Tibial nerve (tissue), 4 donors: ENCODE measurements at places on chromosomes 3 and 15. TPM values are rescaled to one million over a fixed set of nuclear protein-coding genes. Genes with fewer than 3 reads are reported as not detected.

Gene NMB
- total RNA-seq: 49.6 TPM

Gene MRAS
- 160 TPM for total RNA-seq

DNA sequence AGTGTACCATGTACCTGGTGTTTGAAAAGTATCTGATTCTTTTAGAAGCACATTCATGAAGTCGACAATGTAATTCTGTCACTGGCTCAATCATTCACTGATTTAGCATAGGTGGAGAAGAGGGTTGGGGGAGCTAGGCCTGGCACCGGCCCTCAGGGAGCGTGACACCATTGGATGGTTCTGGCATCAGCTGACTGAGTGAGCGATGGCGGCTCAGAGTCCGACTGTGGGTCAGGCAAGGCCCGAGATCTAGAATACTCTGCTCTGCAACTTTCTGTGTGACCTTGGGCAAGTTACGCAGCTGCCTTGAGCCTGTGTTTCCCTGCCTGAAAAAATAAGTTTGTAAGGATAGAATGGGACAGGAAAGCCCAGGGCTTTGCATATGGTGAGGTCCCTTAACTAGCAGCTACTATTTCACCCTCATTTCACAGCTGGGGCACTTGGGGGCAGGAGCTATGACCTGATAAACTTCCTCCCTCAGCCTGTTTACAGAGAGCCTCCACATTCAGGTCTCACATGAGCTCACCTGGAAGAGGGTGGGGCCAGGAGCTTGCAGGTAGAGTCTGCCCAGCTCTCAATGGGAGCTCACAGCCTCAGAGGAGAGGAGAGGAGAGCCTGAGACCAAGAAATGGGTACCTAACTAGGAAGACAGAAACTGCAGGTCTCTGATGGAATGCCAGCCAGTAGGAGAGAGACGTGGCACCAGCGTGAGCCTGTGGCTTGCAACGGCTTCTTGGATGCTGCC is 153.7 kb upstream of the TLE3 start:
- no peak overlapping the region for H3K4me3 ChIP-seq
- H3K36me3 ChIP-seq: no peaks in the 10 kb centered on the region
- H3K27me3 ChIP-seq: no peaks in the 10 kb centered on the region
- H3K4me1 ChIP-seq: peaks cover 5% of the 10 kb centered on the region
- no peak for DNase-seq
- H3K27ac ChIP-seq: no peak overlapping the region

DNA sequence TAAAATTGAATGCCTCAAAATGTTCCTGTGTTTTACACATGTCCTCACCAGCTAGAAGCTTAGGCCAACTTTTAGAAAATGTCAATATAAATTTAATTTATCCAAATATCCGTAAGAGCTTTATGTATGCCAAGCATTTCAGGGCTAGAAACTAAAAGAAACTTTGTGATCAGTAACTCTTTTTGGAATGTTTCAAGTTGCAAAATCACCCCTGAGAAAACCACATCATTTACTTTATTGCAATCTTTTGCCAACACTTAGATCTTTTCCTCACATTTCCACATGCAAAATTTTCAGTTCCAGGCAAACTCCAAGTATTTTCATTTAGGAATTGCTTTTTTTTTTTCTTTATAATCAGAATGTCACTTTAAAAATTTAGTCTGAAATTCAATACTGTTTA is 20.1 kb upstream of the IGF1R start:
- no peak overlapping the region for H3K4me3 ChIP-seq
- no peaks in the 10 kb centered on the region for H3K4me1 ChIP-seq
- H3K27me3 ChIP-seq: peaks cover 16% of the 10 kb centered on the region
- H3K36me3 ChIP-seq: no peaks in the 10 kb centered on the region

DNA sequence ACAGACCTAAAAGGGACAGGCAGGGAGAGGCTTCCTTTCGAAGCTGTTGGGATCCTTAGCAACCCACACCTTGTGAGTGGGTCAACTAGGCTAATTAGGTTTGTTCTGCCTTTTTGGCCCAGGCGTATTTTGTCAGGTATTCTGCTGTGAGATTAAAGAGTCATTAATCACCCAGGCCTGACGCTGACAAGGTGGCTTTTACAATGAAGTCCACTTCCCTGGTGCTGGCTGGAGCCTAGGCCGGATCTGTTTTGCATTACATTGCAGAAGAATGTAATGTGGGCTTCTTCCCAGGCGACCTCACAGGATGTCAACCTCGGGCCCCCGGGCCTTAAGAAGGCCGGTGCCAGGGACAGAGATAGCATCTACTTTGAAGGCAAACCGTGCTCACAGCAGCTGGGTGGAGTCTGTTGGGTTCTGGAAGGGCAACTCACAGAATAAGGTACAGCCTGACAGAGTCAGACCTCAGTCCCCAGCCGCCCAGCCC is 76.9 kb downstream of the HES1 start:
- H3K4me3 ChIP-seq: no peak overlapping the region
- no peaks in the 10 kb centered on the region for H3K27me3 ChIP-seq
- no peak overlapping the region for H3K27ac ChIP-seq
- no peak for DNase-seq
- no peaks in the 10 kb centered on the region for H3K36me3 ChIP-seq

DNA sequence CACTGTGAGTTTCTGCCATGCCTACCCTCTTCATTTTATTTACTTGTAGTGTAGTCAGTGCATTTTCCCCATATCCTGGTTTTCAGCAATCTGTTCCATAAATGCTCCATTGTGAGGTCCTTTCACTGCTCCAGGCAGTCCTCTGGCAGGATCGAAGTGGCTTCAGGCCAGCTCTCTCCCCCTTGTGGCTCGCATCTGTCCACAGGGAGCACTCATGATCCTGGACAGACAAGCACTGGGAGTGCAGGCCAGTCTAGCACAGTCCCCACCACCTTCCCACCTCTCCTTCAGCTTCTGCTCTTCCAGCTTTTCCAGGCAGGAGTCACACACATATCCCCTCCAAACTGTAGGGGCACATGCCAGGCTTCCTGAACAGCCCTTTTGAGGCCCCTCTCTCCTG is 173.6 kb downstream of the PPM1L start:
- no peak for DNase-seq
- H3K4me1 ChIP-seq: peaks cover 11% of the 10 kb centered on the region
- no peaks in the 10 kb centered on the region for H3K36me3 ChIP-seq
- no peak overlapping the region for H3K4me3 ChIP-seq
- no peaks in the 10 kb centered on the region for H3K27me3 ChIP-seq

- H3K27me3 ChIP-seq: no peaks in the 10 kb centered on the region
- H3K4me1 ChIP-seq: no peaks in the 10 kb centered on the region
- H3K36me3 ChIP-seq: no peaks in the 10 kb centered on the region
- H3K4me3 ChIP-seq: no peak overlapping the region
- H3K27ac ChIP-seq: peak overlapping the region; percentile 25
These were observed 3.7 kb upstream of the SOX2 start for GRCh38 chr3:181707980-181708379.

GRCh38 chr3:81005992-81006391 is 755.5 kb downstream of the GBE1 start:
- no peak overlapping the region for H3K27ac ChIP-seq
- H3K4me1 ChIP-seq: no peaks in the 10 kb centered on the region
- DNase-seq: no peak

GRCh38 chr3:182737825-182738224 is 55.5 kb upstream of the ATP11B start:
- no peak overlapping the region for H3K27ac ChIP-seq
- H3K4me1 ChIP-seq: no peaks in the 10 kb centered on the region
- no peak for DNase-seq
- no peak overlapping the region for H3K4me3 ChIP-seq
- peaks cover 5% of the 10 kb centered on the region for H3K27me3 ChIP-seq

DNA sequence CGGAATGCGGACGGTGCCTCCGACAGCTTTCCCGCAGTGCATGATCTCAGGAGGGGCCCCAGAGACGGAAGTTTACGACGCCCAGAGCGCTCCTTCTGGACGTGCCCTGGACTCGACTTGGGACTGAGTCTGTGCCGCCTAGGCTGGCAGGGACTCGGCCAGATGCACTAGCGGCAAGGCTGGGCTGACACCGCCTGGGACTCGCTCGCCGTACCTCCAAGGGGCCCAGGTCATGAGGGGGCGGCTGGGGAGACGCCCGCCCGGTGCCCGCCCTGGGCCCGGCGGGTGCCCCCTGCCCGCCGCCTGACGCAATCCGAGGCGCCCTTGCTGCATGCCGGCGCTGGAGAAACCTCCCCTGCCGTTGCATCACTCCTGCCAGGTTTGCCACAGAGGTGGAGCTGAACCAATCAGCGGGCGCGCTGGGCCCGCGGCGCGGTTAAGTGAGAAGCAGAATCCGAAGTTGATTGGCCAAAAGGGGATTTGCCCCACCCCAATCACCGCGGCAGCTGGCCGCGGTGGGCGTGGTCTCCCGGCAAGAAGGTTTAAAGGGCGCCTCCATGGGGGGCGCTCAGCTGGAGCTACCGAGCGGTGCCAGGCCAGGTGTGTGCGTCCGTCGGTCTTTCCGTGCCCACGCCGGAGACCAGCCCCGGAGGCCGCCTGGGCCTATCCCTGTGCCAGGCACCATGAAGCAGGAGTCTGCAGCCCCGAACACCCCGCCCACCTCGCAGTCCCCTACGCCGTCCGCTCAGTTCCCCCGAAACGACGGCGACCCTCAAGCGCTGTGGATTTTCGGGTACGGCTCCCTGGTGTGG is at the start of gene CHAC1:
Gene CHAC1, plus strand, starts transcription at position 571 of the 812 bp plus-strand sequence. Its CDS starts 113 bp downstream, at position 684.
- no peaks in the 10 kb centered on the region for H3K27me3 ChIP-seq
- H3K4me3 ChIP-seq: peak within 1 kb of the TSS; percentile 32
- no peak within 1 kb of the TSS for H3K27ac ChIP-seq
- peaks cover 6% of the 10 kb centered on the region for H3K4me1 ChIP-seq
- no peaks in the 10 kb centered on the region for H3K36me3 ChIP-seq
- peak; percentile 83 for DNase-seq

GRCh38 chr3:3848923-3849275 is 49.7 kb downstream of the LRRN1 start:
- DNase-seq: no peak
- no peak overlapping the region for H3K27ac ChIP-seq
- no peaks in the 10 kb centered on the region for H3K36me3 ChIP-seq
- no peaks in the 10 kb centered on the region for H3K4me1 ChIP-seq
- H3K27me3 ChIP-seq: no peaks in the 10 kb centered on the region

GRCh38 chr3:23209747-23210487 is 6.8 kb downstream of the UBE2E2 start:
- no peaks in the 10 kb centered on the region for H3K27me3 ChIP-seq
- no peak for DNase-seq
- H3K4me1 ChIP-seq: no peaks in the 10 kb centered on the region
- H3K36me3 ChIP-seq: no peaks in the 10 kb centered on the region
- H3K4me3 ChIP-seq: no peak overlapping the region

DNA sequence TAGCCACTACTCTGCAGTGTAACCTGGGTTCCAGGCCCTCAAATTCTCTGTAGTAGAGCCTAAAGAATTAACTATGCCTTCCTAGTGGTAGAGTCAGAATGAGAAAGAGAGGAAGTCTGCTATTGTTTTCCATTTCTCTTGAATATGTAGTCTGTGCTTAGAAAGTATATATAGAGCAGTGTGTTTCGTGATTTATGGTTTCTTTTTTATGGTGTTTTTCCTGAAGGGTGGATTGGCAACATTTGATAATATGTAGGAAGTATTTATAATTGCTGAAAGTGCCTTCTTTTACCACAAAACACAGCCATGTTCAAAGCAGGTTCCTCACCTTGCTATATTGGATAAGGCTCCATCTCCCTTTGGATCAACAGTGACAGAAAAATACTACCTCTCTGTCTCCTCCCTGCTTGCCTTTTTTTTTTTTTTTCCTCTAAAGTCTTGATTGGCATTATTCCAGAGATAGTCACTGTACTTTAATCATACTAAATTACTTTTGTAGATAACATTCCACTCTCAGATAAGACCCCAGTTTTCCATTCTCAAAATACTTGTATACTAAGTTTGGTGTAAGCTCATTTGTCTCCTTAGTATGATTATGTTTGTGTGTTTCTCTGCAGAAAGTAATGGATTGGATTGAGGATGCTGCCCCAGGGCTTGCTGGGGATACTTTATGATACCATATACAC is 47.8 kb downstream of the IQGAP1 start:
- no peaks in the 10 kb centered on the region for H3K4me1 ChIP-seq
- H3K36me3 ChIP-seq: no peaks in the 10 kb centered on the region
- no peaks in the 10 kb centered on the region for H3K27me3 ChIP-seq

Gene GRAMD1C
- 0.63 TPM for total RNA-seq

Gene MFN1
- total RNA-seq: 41.7 TPM

Gene SEMA3G
- 27.8 TPM for total RNA-seq

DNA sequence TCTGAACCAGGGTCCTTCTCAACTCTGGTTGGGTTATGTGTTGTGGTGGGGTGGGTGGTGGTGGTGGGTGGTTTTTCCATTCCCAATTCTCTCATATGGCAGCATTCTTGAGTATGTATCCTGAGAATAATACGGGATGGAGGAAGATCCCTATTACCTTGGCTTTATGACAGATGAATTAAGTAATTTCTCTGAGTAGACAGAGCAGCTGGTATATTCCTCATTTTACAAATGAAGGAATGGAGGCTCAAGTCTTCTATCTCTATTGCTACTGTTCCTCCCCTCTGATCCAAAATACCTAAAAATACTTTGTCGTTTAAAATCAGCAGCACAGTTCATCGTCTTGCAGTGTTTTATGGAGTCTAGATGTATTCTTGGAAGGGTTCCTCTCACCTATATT is 10.4 kb downstream of the GYG1 start:
- H3K27ac ChIP-seq: no peak overlapping the region
- H3K4me1 ChIP-seq: no peaks in the 10 kb centered on the region
- no peak overlapping the region for H3K4me3 ChIP-seq
- peaks cover 45% of the 10 kb centered on the region for H3K36me3 ChIP-seq
- no peaks in the 10 kb centered on the region for H3K27me3 ChIP-seq

Gene TMC3
- total RNA-seq: not detected

Gene KBTBD13
- total RNA-seq: not detected

DNA sequence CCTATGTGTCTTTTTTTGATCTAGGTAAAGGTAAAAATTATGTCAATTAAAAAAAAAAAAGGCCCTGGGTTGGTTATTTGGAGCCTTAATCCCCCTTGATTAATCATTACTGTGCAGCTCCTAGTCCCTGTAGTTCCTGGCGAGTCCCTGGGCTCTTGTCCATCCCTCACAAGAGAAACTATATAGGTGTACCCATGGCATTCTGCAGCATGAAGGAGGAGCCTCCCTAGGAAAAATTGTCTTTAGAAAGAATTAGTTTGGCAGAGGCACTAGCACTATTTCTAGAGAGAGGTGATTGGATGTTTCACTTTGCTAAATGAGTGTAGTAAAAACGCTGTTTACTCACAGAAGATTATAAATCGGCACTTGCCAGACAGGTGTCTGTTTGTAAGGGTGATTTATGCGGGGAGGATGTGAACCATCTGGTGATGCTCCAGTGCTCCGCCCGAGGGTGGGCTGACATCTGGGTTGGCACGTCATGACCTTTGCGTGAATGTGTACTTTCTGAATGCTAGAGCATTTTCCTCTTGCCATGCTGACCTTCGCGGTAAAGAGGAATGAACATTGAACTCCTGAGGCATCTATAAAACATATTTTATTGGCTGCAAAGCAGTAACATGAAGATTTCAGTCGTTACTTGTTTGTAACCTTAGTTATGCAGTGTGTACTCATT is 12.6 kb downstream of the PLCL2 start:
- H3K4me1 ChIP-seq: no peaks in the 10 kb centered on the region
- no peak for DNase-seq
- H3K36me3 ChIP-seq: no peaks in the 10 kb centered on the region
- no peaks in the 10 kb centered on the region for H3K27me3 ChIP-seq
- H3K27ac ChIP-seq: no peak overlapping the region

DNA sequence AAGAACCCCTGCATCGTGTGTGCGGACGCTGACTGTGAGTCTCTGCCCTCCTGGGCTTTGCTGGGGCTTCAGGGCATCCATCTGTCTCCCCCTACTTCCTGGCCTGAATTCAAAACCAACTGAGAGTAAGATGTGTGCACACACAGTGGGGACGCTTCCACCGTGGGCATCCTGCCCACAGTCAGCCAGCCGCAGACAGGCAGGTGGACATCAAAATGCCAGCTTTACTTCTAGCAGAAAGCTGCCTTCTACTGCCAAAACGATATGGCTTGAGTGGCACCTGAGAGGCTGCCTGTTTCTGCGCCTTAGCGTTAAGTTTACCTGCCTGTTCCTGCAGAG is 18.5 kb downstream of the ALDH1A3 start:
- no peak overlapping the region for H3K27ac ChIP-seq
- no peaks in the 10 kb centered on the region for H3K36me3 ChIP-seq
- H3K4me3 ChIP-seq: no peak overlapping the region
- DNase-seq: no peak
